CD4-positive, alpha-beta T cell treated with Interleukin-15 for 1 hour (primary cell): ENCODE measurements at places on chromosomes 7 and 10.

DNA sequence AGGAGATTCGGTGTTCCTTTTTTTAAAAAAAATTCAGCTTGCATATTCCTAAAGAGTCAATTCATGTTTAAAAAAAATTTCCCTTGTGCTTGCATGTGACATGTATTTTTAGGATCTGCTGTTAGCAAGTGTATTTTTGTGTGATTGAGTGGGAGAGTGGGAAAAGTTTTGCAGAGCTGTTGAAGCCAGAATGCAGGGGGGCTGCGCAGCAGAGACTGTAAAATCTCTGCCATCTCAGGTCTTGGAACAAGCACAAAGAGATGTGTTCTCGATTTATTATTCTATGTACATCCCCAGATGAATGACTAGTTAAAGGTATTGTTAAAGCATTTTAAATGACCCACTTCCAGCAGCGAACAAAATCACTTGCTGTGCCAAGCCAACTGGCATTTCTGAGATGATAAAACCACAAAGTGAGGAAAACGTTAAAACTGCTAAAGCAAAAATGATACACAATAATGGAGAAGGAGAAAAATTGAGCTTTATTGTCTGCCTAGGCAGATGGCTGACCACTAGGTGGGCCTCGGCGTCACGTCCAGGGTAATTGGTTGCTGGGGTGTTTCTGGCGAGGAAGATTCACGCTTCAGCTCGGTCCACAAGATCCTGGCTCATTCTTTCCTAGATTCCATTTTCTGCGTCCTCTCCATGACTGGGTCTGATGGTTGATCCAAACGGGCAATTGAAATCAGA lies 67.0 kb upstream of the ATRNL1 start:
- DNase-seq, result no peak

DNA sequence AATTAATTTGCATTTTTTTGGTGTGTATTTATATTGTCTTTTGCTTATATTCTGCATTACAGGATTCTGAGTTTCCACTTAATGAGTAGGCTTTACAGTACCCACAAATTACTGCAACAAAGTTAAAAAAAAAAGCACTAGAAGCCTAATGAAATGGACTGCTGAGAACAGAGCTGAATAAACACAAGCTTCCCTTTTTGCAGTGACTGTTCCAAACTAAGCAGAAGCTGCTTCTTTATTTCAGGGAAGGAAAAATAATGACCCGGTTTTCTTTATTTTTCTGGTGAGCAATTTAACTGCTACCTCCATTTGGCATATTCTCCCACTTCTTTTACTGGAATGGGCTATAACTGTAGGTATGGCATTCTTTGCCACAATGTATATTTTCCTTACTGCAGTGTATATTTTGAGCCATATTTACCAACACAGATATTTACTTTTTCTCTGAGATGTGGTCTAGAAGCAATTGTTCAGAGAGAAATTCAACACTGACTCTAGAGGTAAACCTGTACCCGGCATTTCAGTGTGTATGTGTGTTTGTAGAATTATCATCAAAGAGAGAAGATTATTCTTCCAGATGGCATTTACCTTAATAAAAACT lies 56.9 kb downstream of the HDAC9 start:
- DNase-seq, result no peak

- DNase-seq, result no peak
These were observed 322.3 kb upstream of the NFE2L3 start for GRCh38 chr7:25829663-25830062.

- DNase-seq, result no peak
These were observed 400.3 kb upstream of the ADARB2 start for GRCh38 chr10:2137549-2138174.

DNA sequence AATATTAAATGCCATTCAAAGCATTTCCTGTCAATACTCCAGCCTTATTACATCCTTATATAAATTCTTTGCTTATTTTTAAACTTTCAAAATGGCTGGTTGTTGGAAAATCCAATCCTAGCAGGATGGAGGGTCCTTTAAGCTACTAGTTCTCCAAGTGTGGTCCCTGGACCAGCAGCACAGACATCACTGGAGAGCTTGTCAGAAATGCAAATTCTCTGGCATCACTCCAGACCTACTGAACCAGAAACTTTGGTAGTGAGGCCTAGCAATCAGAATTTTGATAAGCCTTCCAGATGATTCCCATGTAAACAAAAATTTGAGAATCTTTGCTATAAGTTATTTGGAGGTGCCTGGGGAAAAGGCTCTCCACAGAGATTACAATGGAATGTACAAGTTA lies 43.8 kb downstream of the CALCR start:
- no peak for DNase-seq

DNA sequence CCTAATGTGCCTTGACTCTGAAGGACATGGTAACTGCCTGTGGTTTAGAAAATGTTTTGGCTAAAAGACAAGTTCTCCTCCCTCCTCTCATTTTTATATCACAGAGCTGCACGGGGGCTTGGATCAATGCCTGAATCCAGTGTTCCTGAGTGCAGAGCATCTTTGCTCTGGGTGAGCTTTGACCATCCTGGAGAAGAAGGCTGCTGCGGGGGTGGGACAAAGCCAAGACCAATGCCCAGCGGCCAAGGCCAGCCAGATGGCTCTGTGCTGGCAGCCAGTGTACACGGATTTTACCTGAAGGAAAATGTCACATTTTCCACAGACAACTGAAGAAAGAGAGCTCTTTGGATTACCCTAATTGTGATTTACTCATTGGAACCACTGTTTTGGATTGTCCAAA lies 102.0 kb upstream of the TARP start:
- DNase-seq, result no peak

DNA sequence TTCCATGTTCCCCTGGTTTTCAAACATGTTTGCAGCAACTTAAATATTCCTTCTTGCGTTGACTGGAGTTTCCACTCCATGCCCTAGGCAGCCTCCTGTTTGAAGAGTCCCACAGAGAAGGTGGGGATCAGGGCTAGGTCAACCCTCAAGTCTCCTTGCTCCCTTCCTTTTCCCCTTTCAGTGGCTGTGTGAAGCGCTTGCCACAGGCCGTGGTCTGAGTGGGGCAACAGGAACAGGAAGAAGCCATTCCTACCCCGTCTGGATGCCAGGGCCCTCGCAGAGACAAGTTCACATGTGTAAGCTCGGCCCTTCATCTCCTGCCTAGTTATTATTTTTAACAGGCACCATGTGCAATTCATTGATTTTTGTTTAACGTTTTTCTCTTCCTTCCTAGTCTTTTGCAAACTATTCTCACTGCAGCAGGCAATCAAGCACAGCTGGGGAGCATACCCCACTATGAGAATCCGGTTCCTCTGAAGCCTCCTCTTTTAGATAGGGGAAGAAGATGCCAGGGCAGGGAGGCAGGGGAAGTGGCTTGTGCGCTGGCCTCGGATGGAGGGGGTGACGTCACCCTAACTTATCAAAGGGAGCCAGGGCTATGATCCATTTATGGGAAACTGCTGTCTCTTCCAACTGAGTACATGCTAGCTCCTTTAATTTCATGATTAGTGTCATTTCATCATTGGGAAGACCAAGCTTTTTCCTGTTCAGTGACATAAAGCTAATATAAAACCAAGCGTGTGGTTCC lies 64.2 kb downstream of the PRLHR start:
- DNase-seq, result peak; percentile 44

DNA sequence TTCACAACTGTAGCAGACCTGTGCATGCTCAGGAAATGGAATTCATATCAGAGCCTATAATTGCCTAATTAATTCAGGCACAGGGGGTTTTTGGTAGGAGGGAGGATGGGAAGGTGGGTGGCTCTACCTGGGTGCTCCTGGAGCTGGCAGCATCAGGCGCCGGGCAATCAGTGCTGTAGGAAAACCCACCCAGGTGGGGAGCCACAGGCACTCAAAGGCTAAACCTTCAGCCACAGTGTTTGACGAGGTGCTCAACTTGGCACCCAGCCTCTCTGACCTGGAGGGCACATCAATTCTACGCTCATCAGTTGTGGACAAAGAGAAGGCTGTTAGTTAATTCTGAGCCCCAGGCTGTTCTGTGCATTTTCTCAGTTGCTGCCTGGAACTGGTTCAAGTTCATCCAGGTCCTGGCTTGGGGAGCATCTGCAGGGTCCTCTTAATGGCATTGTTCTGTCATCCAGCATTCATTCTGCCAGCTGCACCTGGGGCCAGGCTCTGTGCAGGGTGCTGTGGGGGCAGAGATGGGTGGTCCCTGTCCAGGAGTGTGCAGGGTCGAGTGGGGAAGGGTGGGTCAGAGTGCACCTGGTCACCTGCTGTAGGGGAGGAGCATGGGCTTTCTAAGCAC lies 54.1 kb upstream of the NPTX2 start:
- DNase-seq, result no peak

GRCh38 chr10:99630433-99630832 lies 10.2 kb upstream of the SLC25A28 start:
- no peak for DNase-seq

DNA sequence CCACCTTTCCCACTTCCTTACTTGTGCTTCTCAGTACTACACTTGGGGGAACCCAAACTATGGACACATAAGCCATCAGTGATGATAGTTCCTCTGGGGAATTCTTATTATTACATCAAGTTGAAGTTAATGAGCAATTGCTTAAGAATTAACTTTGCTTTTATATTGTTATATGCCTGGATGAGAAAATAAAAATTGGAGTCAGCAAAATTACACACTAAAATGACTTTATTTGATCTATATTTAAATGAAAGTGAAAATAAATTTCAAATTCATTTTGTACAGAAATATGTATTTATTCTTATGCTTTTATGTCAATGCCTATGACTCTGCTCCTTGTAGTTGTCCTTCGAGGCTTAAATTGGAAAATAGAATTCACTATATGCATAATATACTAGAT lies 149.4 kb upstream of the KCND2 start:
- DNase-seq, result no peak

- DNase-seq, result no peak
These were observed 12.8 kb downstream of the OR2F1 start for GRCh38 chr7:143967398-143967797.
